ENCODE measurements at places on chromosomes 7 and 10.
A peak's percentile ranks its signal among the peaks of the same experiment; 100 is the strongest.

GRCh38 chr7:47342296-47343060 lies 239.4 kb downstream of the TNS3 start:
- no peak for DNase-seq

DNA sequence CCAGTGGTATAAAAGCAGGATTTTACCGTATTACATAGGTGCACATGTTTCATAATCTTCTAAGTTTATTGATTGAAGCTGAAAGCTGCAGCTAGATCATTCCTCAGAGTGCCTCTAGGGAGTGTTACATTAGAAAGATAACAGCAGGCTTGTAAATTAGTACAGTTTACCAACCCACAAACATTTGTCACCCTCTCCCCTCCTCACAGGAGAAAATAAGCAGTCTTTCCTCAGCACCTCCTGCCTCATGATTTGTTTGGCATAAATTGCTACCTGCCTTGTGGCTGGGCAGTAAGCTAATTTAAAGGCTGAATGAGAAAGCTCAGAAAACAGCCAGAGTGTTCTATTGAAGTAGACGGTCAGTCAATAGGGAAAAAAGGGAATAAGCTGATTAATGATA lies 74.2 kb downstream of the NXPH1 start:
- DNase-seq, result no peak

- peak; percentile 48 for DNase-seq
These were observed 1.4 kb downstream of the RHEB start for GRCh38 chr7:151518105-151518946.

DNA sequence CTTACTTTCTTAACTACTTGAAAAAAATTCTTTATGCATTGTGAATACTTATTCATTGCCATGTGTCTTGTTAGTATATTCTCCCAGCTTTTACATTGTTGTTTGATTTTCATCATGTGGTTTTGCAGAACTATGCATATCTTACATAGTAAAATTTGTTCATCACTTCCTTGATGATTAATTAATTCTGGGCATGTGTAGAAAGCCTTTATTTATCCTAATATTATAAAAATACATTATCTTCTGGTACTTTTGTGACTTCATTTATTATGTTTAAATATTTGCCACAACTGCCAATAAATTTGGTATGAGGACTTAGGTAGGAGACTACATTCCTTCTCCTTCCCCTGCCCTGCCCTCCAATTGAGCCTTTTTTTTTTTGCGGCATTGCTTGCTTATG lies 166.0 kb upstream of the ZNF32 start:
- no peak for DNase-seq

GRCh38 chr7:16271990-16272665 lies 149.2 kb downstream of the CRPPA start:
- DNase-seq, result no peak

- DNase-seq, result no peak
These were observed 16.4 kb downstream of the PRSS2 start for GRCh38 chr7:142787034-142787768.

GRCh38 chr7:32163141-32163806 lies 93.1 kb upstream of the PDE1C start:
- DNase-seq, result no peak

GRCh38 chr7:138030679-138031351 lies 28.9 kb upstream of the CREB3L2 start:
- DNase-seq, result no peak

GRCh38 chr10:124737221-124737620 lies 7.0 kb downstream of the FAM53B start:
- no peak for DNase-seq

- DNase-seq, result no peak
These were observed 102.6 kb upstream of the PFKP start for GRCh38 chr10:2964632-2965296.

GRCh38 chr7:585229-585711 lies 65.6 kb upstream of the PDGFA start:
- DNase-seq, result no peak

- DNase-seq, result no peak
These were observed 222.4 kb downstream of the RPS24 start for GRCh38 chr10:78255796-78256638.

- DNase-seq, result no peak
These were observed 15.9 kb downstream of the LAMB4 start for GRCh38 chr7:108114117-108114841.

- no peak for DNase-seq
These were observed 44.8 kb upstream of the DMBT1 start for GRCh38 chr10:122515588-122516231.

DNA sequence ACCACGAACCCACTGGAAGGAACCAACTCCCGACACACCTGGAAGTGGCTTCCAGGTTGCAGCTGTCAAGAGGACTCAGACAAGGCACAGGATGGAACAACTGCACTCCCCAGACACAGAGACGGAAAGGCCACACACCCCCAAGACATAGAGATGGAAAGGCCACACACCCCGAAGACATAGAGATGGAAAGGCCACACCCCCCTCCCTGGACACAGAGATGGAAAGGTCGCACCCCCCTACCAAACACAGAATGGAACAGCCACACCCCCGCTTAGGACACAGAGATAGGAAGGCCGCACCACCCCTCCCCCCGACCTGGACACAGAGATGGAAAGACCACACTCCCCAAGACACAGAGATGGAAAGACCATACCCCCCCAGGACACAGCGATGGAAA lies 7.6 kb downstream of the ZNF511 start:
- DNase-seq, result no peak

DNA sequence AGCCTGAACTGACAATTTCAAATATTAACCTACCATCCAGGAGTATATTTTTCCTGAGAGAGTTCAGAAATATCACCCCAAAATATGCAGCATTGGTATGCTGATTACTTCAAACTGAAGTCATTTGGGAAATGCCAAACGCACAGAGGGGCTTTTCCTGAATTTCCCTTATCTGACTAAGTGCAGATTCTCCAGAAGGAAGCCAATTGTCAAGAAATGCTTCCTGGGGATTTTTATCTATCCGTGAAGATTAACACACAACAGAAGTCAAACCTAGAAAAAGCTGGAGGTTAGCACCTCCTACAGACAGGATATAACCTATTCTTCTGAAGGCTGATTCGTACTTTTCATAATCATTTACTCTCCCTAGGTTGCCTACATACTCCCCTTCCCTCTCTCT lies 91.0 kb downstream of the AKR1D1 start:
- DNase-seq, result no peak

DNA sequence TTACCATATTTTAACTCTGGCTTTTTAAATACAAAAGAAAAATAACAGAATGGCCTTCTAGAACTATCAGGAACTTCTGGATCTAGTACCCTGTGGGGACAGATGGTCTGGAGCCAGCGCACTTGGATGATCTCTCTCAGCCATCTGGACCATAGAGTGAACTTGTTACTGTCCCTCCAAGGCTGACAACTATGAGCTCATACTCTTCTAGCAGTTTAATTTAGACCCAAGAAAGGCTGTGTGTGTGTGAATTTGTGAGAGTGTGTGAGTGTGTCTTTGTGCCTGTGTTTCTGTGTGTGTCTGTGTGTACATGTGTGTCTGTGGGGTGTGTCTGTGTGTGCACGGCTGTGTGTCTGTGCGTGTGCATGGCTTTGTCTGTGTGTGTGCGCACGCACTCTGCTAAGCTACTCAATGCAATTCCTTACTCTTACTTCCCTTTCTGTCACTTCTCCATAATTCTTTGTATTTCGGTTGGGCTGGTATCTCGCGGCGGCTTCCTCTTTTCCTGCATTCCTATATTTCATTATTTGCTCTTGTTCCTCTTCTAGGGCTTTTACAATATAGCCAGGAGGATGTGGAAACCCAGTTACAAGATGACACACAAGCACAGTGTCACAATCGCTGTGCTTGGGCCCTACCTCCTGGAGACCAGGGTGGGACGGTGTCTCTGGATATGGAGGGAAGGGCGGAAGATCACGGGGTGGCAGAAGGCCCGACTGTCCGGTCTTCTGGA lies 51.9 kb downstream of the IKZF1 start:
- no peak for DNase-seq

DNA sequence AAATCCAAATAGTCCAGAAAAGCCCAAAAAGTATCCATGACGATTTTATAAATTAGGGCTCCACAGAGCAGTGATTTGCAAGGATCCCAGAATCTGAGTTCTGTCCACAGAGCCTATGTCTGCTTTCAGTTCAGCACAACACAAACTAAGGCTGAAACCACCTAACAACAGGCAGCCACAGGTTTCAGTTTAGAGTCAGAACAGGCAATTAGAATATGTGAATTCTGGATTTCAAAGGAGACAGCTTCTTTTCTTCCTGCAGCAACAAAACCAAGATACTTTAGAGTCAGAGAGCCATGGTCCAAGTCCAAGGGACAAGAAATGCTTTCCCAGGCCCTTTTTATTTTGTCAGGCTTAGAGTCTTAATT lies 23.6 kb downstream of the IFIT3 start:
- DNase-seq, result no peak

DNA sequence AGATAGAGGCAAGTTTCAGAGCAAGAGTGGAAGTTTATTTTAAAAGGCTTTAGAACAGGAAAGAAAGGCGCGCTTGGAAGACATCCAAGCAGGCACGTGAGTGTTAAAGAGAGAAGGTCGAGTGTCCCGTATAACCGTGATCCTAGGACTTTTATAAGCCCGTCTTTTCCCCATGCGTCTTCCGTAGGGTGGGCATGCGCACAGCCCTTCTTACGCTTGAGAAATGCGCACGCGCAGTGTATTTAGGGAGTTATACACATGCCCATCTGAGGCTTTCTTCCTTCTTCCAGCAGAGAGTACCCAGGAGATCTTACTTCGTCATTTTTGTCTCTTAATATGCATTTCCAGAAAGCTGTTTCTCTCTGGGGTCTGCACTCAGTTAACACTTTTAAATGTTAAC lies 52.4 kb downstream of the CALD1 start:
- no peak for DNase-seq

- DNase-seq, result no peak
These were observed 552 bp downstream of the MKX start for GRCh38 chr10:27744802-27745731.

GRCh38 chr10:61837755-61838171 lies 63.7 kb upstream of the ARID5B start:
- DNase-seq, result no peak

DNA sequence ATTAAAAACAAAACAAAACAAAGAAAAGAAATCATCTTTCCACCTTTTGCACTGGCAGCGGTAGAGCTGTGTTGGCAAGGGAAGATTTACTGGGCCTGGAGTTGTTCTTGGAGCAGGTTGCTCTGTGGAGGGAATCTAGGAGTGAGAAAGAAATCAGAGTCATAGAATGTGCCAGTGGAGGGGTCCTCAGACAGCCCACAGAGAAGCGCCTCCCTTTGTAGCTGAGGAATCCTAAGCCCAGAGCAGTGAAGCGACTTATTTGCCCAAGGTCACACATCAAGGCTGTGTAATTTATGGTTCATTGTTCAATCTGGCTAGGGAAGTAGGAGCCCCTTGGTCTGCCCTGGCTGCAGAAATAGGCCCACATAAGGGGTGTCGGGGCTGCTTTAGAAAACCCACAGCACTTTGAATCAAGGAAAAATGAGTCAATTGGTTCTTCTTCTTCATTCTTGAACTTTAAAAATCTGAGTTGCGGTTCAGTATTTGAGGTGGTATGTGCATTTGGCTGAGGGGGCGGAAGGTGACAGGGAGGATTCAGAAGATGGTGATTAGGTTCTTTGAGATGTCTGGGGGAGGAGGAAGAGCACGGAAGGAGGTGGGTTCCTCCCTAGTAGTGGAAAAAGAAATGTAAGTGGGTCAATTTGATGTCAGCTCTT lies 253.7 kb downstream of the PTEN start:
- no peak for DNase-seq

DNA sequence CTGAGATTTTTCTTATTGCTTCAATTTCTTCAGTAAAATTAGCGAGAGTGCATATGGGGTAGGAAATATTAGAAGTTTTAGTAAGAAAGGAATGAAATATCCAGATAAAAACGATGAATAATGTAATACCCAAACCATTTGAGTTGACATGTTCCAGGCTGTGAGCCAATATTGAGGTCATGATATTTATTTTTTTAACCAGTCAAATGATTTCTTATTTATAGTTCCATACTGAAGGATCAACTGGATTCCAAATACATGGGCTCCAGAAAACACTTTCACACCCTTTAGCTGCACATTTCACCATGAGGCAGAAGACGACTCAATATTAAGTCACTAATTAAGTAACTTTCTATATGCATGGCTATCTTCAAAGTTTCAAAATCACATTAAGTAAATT lies 312.5 kb downstream of the PPP1R3A start:
- no peak for DNase-seq

GRCh38 chr7:24970676-24971075 lies 9.3 kb downstream of the OSBPL3 start:
- DNase-seq, result no peak

GRCh38 chr7:2205036-2205780 lies 27.5 kb downstream of the MAD1L1 start:
- DNase-seq, result no peak

DNA sequence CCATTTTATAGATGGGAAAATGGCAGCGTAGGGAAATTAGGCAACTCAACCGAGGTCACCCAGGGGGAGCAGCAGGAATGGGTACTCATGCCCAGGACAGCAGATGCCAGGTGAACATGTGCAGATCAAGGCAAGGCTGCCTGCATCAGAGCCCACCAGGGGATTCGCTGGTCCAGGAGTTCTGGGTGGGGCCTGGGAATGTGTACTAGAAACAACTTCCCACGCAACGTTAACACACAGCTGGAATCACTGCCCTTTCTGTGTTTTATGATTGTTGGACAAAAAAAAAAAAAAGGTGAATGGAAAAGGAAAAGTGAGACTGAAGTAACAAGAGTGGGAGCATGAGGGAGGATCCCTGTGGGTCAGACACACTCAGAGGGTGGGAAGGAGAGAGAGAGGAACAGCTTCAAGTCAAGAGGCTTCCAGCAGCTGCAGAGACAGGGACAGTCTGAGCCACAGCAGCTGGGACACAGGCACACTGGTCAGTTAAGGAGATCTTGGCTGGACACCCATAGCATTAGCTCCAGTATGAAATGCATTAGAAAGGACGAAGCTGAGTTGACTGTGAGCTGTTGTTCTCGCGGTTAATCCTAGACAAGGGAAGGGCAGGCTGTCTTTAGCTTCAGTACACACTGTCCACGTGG lies 187.9 kb upstream of the INHBA start:
- DNase-seq, result no peak

DNA sequence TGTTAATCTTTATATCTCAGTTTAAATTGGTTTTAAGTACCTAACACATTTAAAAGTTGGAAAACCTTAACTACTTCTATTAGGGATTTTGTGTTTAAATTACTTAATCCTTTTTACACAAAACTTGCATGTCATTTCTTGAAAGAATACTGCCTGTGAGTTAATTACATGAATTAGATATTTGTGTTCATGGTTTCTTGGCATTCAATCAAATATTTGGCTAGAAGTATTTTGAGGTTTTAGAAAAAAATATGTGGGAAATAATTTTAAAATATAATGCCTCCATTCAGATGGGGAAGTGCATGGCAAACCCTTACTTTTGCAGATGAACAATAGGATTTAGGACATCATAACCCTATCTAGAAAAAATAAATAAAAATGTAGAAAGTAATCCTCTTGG lies 186.5 kb upstream of the SEMA3E start:
- DNase-seq, result no peak

GRCh38 chr10:30490289-30491000 lies 56.5 kb downstream of the MAP3K8 start:
- DNase-seq, result no peak
